ENCODE measurements at places on chromosomes 6 and 20.

GRCh38 chr20:32967961-32968457, 36.2 kb downstream of the SUN5 start:
- H3K36me3 ChIP-seq = no peaks in the 10 kb centered on the region
- DNase-seq = no peak
- H3K27ac ChIP-seq = no peak overlapping the region
- H3K4me3 ChIP-seq = no peak overlapping the region
- H3K27me3 ChIP-seq = peaks cover 3% of the 10 kb centered on the region

GRCh38 chr6:130900913-130901312, 73.7 kb downstream of the SMLR1 start:
- H3K36me3 ChIP-seq = no peaks in the 10 kb centered on the region
- H3K4me1 ChIP-seq = peaks cover 4% of the 10 kb centered on the region
- H3K27ac ChIP-seq = no peak overlapping the region
- no peak overlapping the region for H3K4me3 ChIP-seq
- no peaks in the 10 kb centered on the region for H3K27me3 ChIP-seq

DNA sequence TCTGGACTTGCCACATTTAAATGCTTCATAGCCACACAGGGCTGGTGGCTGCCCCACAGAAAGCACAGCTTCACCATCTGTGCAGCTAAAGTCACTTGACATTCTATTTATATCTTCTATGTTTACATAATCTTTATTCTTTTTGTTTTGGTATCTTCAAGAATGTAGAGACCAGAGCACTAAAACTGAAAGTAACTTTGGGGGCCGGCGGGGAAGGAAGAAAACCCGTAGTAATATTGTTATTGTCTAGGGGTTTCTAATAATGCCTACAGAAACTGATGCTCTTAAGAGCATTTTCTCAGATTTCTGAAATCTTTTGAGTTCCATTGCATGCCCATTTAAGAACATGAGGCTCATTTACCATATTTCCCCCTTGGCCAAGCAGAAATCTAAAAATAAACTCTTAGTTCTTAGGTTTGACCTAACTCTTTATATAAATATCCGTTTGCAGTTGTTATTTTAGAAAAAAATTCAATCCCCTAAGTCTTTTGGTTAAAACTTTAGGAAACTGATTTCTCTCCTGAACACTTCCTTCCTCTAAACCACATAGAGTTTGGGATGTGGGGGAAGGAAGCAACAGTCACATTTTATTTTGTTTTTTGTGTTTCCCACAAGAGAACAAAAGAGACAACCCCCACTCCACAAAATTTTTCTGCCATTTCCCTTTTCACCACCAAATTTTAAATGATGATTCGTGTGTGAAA, 207.6 kb downstream of the OGFRL1 start:
- peaks cover 9% of the 10 kb centered on the region for H3K4me1 ChIP-seq
- H3K4me3 ChIP-seq = no peak overlapping the region
- no peaks in the 10 kb centered on the region for H3K27me3 ChIP-seq
- no peak overlapping the region for H3K27ac ChIP-seq
- DNase-seq = no peak

DNA sequence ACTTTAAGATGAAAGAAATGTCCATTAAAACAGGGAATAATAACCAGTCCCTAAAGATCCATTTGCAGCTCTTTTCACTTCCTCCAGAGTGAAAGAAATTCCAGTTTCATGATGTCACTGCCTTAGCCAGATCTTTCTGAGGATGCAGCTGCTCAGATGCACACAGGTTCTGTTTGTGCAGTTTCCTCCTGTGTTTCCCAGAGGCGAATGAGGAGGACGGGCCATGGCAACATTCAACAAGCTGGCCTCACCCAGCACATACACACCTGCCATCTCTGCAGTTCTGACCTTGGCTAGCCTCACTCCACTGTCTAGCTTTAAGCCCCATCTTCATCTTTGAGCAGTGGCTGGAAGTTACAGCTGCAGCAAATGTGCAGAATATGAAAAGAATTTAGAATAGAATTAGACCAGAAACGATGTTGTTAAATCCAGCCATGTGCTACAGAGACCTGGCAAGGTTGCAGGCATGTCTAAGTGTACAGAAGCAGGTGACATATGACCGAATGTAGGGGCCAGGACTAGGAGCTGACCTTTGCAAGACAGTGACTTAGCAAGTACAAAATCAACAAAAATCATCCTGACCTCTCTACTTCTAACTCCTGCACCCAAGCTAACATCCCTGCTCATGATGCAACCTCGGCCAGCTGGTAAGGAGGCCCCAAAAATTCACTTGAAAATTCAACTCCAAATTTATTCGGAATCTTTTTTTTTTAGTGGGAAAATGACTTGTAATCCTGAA, 35.0 kb downstream of the FAM50B start:
- H3K4me3 ChIP-seq = no peak overlapping the region
- no peaks in the 10 kb centered on the region for H3K36me3 ChIP-seq
- DNase-seq = no peak
- no peaks in the 10 kb centered on the region for H3K27me3 ChIP-seq

DNA sequence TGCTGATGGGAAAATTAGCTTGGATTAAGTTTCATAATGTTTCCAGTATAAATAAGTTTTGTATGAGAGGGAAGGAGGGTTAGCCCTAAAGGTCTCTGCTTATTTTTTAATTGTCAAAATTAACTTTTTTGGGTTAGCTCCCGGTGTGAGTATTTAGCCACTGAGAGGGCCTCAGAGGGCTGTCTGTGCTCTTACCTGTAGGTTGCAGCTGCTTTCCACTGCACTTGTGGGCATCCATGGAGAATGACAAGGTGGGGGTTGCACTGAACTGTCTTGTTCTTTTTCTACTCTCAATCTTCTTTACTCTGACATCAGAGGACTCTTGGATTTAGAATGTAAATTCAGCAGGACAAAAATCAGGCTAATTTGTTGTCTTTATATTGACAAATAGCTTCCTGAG, 81.4 kb downstream of the CD164 start:
- peaks cover 42% of the 10 kb centered on the region for H3K4me1 ChIP-seq
- no peak for DNase-seq
- no peak overlapping the region for H3K27ac ChIP-seq
- H3K4me3 ChIP-seq = no peak overlapping the region
- H3K36me3 ChIP-seq = no peaks in the 10 kb centered on the region
